A549 treated with CORT108297 at 1 μM for 4 hours (cell line): ENCODE measurements at places on chromosomes 12 and 14. TPM values are rescaled to one million over a fixed set of nuclear protein-coding genes. Genes with fewer than 3 reads are reported as not detected.

The GDF3 gene
- not detected in 5 replicates for total RNA-seq

The FAIM2 gene
- total RNA-seq = 0.02 TPM in 1 of 5 replicates, not detected in the others

The OR6C2 gene
- total RNA-seq = not detected in 5 replicates

The UBE2N gene
- 152 to 217 TPM (median 161 TPM) in 5 replicates for total RNA-seq

The VRK1 gene
- 21.4 to 41.4 TPM (median 23.5 TPM) in 5 replicates for total RNA-seq

The SLC25A21 gene
- total RNA-seq = 0.35 to 1.3 TPM (median 0.75 TPM) in 5 replicates

The ARHGEF40 gene
- total RNA-seq = 9.7 to 15.3 TPM (median 12.2 TPM) in 5 replicates

The PRH2 gene
- 0.16 to 0.47 TPM in 2 of 5 replicates, not detected in the others for total RNA-seq

The TSHR gene
- not detected in 5 replicates for total RNA-seq

The NR4A1 gene
- total RNA-seq = 29.4 to 44.3 TPM (median 34.2 TPM) in 5 replicates

The PLA2G1B gene
- total RNA-seq = 0.24 TPM in 1 of 5 replicates, not detected in the others

The KRT8 gene
- 2,966 to 3,831 TPM (median 3,677 TPM) in 5 replicates for total RNA-seq

The IFT43 gene
- total RNA-seq = 36.7 to 42.9 TPM (median 39.7 TPM) in 5 replicates

The ANO4 gene
- 0.03 to 0.05 TPM in 2 of 5 replicates, not detected in the others for total RNA-seq

The CLEC1A gene
- not detected in 5 replicates for total RNA-seq

The POTEM gene
- total RNA-seq = not detected in 5 replicates

The TMEM179 gene
- total RNA-seq = 0.21 to 0.32 TPM (median 0.28 TPM) in 5 replicates

The PMEL gene
- total RNA-seq = 0.77 to 1.0 TPM (median 0.89 TPM) in 5 replicates

The ATP5MC2 gene
- total RNA-seq = 597 to 726 TPM (median 680 TPM) in 5 replicates

The FIGNL2 gene
- total RNA-seq = 0.17 to 0.30 TPM (median 0.29 TPM) in 5 replicates

The RNF212B gene
- not detected in 5 replicates for total RNA-seq

The AHNAK2 gene
- total RNA-seq = 182 to 238 TPM (median 196 TPM) in 5 replicates

The DEGS2 gene
- 1.2 to 2.3 TPM (median 1.8 TPM) in 5 replicates for total RNA-seq

The KCNH5 gene
- not detected in 5 replicates for total RNA-seq

The MUCL1 gene
- total RNA-seq = not detected in 5 replicates

The EPYC gene
- not detected in 5 replicates for total RNA-seq

The ACOT6 gene
- not detected in 5 replicates for total RNA-seq

The REP15 gene
- 0.34 to 0.62 TPM (median 0.51 TPM) in 5 replicates for total RNA-seq

The LIN7A gene
- total RNA-seq = 0.25 to 0.51 TPM (median 0.33 TPM) in 5 replicates
